ENCODE measurements at places on chromosomes 5 and 9.

- no peak for DNase-seq
Observed at GRCh38 chr5:58149746-58150145, 310.1 kb downstream of the PLK2 start.

DNA sequence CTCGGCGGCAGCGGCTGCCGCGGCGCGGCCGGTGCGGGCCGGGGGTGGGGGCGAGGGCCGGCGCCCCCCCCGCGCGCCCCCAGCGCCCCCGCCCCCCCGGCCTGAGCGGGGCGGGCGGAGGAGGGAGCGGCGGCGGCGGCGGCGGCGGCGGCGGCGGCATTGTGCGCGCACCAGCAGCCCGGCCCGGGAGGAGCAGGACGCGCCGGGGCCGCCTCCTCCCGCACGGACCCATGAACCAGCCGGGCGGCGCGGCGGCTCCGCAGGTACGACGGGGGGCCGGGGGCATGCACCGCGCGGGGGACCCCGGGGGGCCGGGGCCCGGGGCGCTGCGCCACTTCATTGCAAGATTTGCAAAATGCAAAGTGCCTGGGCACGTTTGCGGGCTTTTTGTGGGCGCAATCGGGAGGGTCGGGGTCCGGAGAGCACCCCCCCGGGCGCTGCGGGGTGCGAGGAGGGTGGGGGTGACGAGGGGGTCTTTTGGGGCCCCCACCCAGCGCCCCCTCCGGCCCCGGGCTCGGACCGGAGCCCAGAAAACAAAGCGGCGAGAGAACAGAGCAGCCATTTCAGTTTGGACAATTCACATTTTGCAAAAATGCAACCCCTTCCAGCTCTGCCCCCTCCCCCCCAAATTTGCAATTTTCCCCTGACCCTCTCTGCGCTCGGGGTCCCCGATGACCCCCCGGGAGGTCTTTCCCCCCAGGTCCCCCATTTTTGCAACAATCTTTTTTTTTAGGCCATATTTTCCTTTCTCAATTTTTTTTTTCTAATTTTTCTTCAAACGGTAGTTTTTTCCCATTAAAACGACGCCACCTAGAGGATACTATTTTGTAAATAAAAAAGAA lies at the start of gene ZNF618:
ZNF618 (plus strand) TSS at position 159 of the 842 bp plus-strand sequence; CDS start at position 231, 72 bp downstream.
- DNase-seq: no peak

DNA sequence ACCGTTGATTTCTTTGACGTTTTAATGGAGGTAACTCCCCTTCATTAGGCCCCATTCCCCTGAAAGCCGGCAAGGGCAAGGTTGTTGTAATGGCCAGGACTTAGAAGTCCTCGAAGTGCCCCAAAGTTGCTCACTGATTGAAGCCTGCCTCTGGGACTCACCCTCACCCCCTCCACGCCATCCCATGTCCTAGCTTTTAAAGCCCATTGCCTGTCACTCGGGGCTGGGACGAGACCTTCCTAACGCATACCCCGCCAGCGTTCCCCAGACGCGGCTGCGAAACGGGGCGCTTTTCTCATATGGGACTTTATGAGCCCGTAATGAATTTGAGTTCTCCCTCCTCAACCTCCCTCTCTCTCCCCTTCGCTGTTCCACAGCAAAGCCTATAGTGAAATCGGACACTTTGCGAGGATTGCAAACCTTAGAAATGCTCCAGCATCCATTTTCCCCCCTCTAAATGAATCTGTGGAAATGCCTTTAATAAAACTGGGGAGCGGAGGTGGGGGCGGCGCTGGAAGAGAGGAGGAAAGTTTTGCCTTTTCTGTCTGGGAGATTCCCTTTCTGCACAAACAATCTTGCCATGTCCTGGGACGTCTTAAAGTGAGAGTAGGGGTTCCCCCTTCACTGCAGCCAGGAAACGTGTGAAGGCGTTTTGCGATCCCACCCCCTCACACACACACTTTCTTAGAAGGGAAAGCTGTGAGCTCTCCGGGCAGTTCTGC lies 1.5 kb downstream of the PAPPA start:
- DNase-seq: no peak

- DNase-seq: no peak
Observed at GRCh38 chr5:118844351-118844750, 144.0 kb downstream of the DTWD2 start.

- no peak for DNase-seq
Observed at GRCh38 chr9:116061546-116062205, 91.9 kb upstream of the PAPPA start.

DNA sequence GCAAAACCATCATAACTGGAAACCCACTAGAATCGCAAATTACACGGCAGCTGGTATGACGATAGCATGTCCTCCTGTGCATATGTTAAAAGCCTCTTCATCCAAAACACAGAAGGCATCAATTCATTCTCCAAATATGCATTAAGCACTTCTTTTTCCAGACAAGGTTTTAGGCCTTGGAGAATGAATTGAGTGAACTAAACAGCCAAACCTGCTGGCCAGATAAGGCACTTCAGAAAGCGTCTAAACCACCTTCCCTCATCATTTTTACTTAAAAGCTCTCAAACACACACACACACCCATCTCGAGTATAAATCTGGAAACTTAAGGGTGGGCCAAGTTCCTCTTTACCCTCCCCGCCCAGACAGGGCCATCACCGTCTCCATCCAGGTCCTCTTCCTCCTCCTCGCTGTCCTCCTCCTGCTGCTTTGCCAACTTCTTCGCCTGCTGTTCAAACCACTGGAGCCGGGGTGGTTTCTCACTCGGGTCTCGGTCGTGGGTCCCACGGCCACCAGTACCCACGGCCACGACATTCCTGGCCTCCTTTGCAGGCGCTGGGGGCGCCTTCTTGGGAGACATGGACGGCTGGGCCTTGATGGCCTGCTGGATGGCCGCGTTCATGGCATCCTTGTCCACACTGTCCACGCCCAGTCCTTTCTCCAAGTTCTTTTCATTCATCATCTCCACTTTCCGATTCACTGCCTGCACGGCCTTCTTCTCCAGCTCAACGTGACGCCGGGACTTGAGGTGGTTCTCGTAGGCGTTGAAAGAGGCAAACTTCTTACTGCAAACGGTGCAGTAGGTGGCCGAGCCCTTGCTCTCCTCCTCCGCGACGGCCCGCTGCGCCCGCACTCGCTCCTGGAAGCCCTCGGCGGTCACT lies 696 bp downstream of the ZNF622 start:
- no peak for DNase-seq

GRCh38 chr5:37842048-37842447 lies 2.2 kb upstream of the GDNF start:
- no peak for DNase-seq

DNA sequence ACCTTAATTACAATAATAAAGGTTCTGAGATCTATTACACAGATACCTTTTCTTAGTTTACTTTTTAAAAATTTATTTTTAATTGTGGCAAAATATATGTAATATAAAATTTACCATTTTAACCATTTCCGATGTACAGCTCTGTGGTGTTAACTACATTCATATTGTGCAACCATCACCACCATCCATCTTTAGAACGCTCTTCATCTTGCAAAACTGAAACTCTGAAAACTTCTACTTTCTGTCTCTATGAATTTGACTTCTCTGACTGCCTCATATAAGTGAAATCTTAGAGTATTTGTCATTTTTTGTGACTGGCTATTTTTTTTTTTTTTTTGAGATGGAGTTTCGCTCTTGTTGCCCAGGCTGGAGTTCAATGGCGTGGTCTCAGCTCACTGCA lies 26.8 kb downstream of the WWC1 start:
- no peak for DNase-seq

GRCh38 chr5:171965745-171966144 lies 40.7 kb downstream of the FBXW11 start:
- no peak for DNase-seq

GRCh38 chr5:98968056-98968564 lies 39.3 kb upstream of the CHD1 start:
- no peak for DNase-seq

DNA sequence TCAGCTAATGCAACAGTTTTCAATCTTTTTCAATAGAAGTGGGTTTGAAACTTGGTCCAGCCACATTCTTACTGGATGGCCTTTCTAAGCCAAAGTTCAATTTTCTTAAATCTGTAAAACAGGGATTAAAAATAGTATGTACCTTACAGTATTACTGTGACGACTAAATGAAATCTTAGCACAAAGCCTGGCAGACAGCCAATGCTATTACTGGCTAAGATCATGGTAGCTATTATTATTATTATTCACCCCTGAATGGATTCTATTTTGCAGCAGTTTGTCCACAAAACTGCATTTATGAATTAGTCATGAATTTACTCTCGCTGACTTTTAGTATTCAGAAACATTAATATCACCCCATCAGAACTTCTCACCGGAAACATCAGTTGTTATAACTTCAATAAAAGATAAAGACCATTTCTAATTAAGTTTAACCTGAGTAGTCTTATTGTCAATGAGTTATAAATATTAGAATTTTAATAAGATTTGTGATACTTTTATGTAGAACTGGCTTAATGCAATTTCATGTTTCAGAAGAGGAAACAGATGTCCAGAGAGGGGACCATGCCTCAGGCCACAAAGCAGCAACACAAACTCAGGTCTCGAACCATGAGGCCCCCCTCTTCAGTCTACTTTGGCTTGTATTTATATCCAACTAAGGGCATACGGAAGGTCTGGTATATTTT lies 468.2 kb downstream of the ARHGEF28 start:
- DNase-seq: no peak

GRCh38 chr9:456365-456764 lies 241.7 kb downstream of the DOCK8 start:
- DNase-seq: no peak

GRCh38 chr9:113164536-113165300 lies 13.9 kb downstream of the SLC31A2 start:
- DNase-seq: peak; percentile 31

DNA sequence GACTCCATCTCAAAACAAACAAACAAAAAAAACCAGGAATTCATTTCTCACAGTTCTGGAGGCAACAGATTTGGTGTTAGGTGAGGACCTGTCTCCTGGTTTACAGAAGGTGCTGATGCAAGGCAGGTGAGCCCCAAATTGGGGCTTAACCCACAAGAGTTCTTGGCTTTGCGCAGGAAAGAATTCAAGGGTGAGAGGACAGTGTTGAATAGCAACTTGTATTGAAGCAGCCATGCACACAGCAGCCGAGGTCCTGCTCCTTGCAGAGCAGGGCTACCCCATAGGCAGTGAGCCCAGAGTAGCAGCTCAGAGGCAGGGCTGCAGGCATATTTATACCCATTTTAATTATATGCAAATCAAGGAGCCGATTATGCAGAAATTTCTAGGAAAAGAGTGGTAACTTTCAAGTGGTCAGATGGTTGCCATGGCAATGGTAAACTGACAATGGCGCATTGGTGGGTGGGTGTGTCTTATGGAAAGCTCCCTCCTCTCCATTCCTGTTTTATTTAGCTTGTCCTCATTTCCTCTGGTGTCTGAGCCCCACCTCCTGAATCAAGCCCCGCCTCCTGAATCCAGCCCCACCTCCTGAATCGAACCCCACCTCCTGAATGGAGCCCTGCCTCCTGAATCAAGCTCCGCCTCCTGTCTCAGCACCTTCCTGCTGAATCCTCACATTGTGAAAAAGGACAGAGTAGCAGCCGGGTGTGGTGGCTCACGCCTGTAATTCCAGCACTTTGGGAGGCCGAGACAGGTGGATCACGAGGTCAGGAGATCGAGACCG lies 34.5 kb upstream of the COL5A1 start:
- DNase-seq: no peak

- no peak for DNase-seq
Observed at GRCh38 chr9:130226112-130226511, 39.4 kb upstream of the HMCN2 start.

- no peak for DNase-seq
Observed at GRCh38 chr9:33375238-33375840, 27.0 kb downstream of the AQP7 start.

- DNase-seq: no peak
Observed at GRCh38 chr9:127195976-127196825, 68.4 kb upstream of the GARNL3 start.

DNA sequence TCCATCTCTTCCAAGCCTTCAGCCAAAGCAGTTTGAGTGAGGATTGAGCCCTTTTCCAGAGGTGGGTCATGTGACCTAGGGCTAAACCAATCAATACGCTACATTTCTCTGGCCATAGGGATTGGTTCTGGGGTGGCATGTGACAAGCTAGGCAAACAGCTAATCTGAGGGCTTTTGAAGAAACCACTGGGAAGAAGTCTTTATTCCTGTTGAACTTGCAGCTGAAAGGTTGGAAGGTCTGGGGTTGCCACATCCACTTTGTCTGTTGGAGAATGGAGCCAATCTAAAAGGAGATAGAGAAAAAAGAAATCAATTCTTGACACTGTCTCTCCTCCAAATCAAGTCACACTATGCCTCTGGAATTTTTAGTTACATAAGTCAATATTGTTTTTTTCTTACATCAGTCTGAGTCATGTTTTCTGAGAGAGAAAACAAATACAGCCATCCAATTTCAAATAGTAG lies 637.8 kb upstream of the WWC1 start:
- DNase-seq: no peak

DNA sequence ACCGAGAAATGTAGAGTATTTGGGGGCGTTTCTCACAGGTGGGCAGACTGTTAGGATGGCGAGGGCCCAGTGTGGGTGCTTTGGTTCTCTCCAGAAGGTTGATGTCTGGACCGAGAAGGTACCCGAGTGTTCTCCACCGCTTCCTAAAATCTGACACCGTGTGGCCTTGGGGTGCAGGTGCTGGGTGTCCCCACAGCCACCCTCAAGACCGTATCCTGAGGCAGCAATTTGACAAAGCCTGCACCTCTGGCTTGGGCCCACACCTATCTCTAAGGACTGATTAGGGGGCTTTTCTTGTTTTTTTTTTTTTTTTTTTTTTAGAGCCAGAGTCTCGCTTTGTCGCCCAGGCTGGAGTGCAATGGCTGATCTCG lies 1.3 kb downstream of the PPP1R26 start:
- DNase-seq: no peak

DNA sequence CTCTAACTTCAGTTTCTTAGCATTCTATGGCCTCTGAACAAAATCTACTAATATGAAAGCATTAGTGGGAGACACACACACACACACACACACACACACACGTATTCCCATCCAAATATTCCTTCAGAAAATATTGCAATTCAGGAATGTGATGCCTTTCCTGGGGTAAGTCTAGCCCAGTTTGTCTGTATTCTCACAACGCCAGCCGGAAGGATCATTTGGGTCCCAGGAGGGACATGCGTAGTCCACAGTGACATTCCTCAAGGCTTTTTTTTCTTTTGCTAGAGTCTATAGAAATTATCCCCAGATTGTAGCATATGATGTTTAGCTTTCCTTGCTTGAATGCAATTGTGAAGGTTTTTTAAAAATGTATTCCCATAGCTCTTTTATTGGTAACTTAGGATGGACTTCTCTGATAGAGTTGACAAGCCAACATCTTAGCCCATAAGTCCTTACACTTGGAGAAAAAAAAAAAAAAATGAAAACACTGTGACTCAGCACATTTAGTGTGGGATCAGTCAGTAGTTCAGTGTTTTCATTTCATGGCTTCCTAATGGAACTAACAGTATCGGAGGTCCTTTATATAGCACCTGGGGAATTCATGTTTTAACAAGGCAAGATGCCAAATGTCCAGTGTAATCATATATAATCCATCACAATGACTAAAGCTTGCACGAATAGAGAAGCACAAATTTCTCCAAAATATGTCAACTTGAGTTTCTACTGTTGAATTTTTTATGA lies 316.5 kb downstream of the DIRAS2 start:
- DNase-seq: no peak

- no peak for DNase-seq
Observed at GRCh38 chr5:174453690-174454089, 270.7 kb upstream of the MSX2 start.

All from GM04504 (cell line).